ENCODE measurements at places on chromosomes 13 and 19. TPM values are rescaled to one million over a fixed set of nuclear protein-coding genes. Genes with fewer than 3 reads are reported as not detected.

GRCh38 chr19:8321986-8322637 lies 816 bp downstream of the RPS28 start:
- H3K27me3 ChIP-seq = no peaks in the 10 kb centered on the region
- H3K27ac ChIP-seq = peak overlapping the region; percentile 57
- DNase-seq = peak; percentile 39
- peaks cover 26% of the 10 kb centered on the region for H3K4me1 ChIP-seq

GRCh38 chr13:72101768-72102400 lies 234.9 kb upstream of the DACH1 start:
- no peaks in the 10 kb centered on the region for H3K27me3 ChIP-seq
- no peak overlapping the region for H3K27ac ChIP-seq
- no peak for DNase-seq
- H3K4me1 ChIP-seq = no peaks in the 10 kb centered on the region
- H3K4me3 ChIP-seq = no peak overlapping the region

- no peak for DNase-seq
- no peaks in the 10 kb centered on the region for H3K27me3 ChIP-seq
- no peak overlapping the region for H3K27ac ChIP-seq
- no peak overlapping the region for H3K4me3 ChIP-seq
- H3K4me1 ChIP-seq = peaks cover 24% of the 10 kb centered on the region
These were observed 37.4 kb upstream of the RCBTB2 start for GRCh38 chr13:48570216-48570828.

DNA sequence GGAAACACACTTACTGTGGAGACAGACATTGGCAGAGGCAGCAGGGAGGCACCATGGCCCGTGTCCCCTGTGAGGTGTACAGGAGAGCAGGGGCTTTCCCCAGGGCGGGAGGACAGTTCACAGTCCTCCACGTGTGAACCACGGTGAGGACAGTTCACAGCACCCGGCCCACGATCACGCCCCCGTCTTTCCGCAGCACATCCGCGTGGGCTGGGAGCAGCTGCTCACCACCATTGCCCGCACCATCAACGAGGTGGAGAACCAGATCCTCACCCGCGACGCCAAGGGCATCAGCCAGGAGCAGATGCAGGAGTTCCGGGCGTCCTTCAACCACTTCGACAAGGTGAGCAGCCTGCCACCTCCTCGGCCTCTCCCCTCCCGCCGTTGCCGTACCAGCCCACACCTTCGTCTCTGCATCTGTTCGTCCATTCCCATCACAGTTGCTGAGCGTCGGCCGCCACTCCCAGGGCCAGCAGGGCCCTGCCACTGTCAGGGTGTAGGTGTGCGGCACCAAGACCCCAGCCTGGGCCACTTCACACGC lies 17.4 kb downstream of the CAPN12 start:
- H3K36me3 ChIP-seq = peaks cover 51% of the 10 kb centered on the region
- no peak for DNase-seq
- H3K4me3 ChIP-seq = no peak overlapping the region
- H3K27me3 ChIP-seq = no peaks in the 10 kb centered on the region
- H3K4me1 ChIP-seq = no peaks in the 10 kb centered on the region

DNA sequence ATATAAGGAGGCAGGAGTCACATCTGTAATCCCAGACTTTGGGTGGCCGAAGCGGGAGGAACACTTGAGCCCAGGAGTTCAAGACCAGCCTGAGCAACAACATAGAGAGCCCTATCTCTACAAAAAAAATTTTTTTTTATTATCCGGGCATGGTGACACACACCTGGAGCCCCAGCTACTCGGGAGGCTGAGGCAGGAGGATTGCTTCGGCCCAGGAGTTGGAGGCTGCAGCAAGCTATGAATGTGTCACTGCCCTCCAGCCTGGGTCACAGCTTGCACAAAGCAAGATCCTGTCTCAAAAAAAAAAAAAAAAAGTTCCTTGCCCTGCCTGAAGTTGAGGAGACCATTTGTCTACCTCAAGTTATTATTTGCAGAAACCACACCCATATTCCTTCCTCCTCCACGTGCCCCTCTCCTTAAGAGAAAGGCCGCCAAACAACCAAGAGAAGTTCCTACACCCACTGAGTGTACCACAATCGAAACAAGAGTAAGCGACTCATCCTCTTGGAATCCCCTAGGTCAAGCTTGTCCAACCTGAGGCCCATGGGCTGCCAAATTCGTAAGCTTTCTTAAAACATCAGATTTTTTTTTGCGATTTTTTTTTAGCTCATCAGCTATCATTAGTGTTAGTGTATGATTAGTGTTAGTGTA lies 2.2 kb downstream of the ABCC4 start:
- no peak overlapping the region for H3K27ac ChIP-seq
- no peak overlapping the region for H3K4me3 ChIP-seq
- DNase-seq = peak; percentile 53

- no peak overlapping the region for H3K4me3 ChIP-seq
- no peaks in the 10 kb centered on the region for H3K4me1 ChIP-seq
- DNase-seq = peak; percentile 73
- no peaks in the 10 kb centered on the region for H3K27me3 ChIP-seq
- no peaks in the 10 kb centered on the region for H3K36me3 ChIP-seq
These were observed 2.3 kb downstream of the SPACA4 start for GRCh38 chr19:48608798-48609263.

DNA sequence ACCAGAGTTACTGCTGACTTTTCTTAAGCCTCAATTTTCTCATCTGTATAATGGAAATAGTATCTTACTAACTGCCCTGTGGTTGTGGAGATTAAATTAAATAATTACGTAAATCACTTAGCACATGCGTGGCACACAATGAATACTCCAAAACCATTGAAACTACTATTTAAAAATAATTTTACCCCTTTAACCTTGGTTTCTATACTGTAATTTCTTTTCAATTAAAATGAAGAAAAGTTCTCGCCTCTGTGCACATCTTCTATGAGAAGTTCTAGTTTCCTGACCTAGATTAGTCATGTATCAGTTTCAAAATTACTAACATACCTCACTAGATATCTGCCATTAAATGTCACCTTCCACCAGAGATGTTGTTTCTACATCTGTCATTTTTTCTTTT lies 5.7 kb downstream of the SLITRK1 start:
- no peaks in the 10 kb centered on the region for H3K4me1 ChIP-seq
- peaks cover 29% of the 10 kb centered on the region for H3K27me3 ChIP-seq
- DNase-seq = no peak
- no peak overlapping the region for H3K27ac ChIP-seq

FUT6 gene
- not detected for polyA plus RNA-seq

- no peaks in the 10 kb centered on the region for H3K27me3 ChIP-seq
- peaks cover 14% of the 10 kb centered on the region for H3K4me1 ChIP-seq
- peak within 1 kb of the TSS; percentile 71 for H3K4me3 ChIP-seq
- H3K27ac ChIP-seq = peak within 1 kb of the TSS; percentile 29
- no peaks in the 10 kb centered on the region for H3K36me3 ChIP-seq
These were observed at the start of gene B3GNT8 for GRCh38 chr19:41426952-41427646. Gene B3GNT8 (minus strand): TSS chr19:41427374. CDS start chr19:41426778, 596 bp downstream.

- H3K4me1 ChIP-seq = no peaks in the 10 kb centered on the region
- no peaks in the 10 kb centered on the region for H3K36me3 ChIP-seq
- no peak overlapping the region for H3K4me3 ChIP-seq
These were observed 9.2 kb upstream of the ASPDH start for GRCh38 chr19:50522881-50523280.

DNA sequence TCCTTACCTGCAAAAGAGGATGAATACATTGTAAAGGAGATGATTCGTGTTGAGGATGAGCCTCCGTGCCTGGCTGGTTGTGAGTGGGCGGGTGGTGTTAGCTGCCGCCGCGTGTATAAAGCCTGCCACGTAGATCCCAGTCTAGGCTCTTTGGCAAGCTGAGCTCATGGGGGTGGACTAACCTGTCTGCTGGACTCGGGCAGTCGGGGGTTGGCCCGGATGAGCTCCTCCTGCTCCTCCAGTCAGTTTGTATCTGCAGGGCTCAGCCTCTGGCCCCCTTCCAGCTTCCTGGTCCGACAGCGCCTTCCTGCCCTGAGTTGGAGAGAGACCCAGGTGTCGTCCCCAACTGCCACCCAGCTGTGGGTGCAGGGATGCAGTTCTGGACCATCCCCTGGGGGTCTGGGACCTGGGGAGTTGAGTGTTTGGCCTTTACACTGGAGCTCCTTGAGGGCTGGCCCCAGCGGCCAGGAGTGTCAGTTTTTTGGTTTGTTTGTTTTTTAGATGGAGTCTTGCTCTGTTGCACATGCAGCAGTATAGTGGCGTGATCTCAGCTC lies 20.9 kb downstream of the TECR start:
- H3K36me3 ChIP-seq = no peaks in the 10 kb centered on the region
- DNase-seq = no peak
- H3K4me3 ChIP-seq = no peak overlapping the region

GRCh38 chr19:51547397-51548212 lies 16.1 kb upstream of the SIGLEC6 start:
- H3K27me3 ChIP-seq = no peaks in the 10 kb centered on the region
- H3K36me3 ChIP-seq = no peaks in the 10 kb centered on the region
- DNase-seq = no peak
- H3K4me3 ChIP-seq = no peak overlapping the region
- H3K4me1 ChIP-seq = no peaks in the 10 kb centered on the region

GRCh38 chr19:16522559-16523377 lies 19.5 kb downstream of the CHERP start:
- no peaks in the 10 kb centered on the region for H3K27me3 ChIP-seq
- H3K36me3 ChIP-seq = peaks cover 19% of the 10 kb centered on the region
- no peak for DNase-seq
- no peak overlapping the region for H3K4me3 ChIP-seq
- H3K27ac ChIP-seq = no peak overlapping the region

SIGLECL1 gene
- not detected for polyA plus RNA-seq

DNA sequence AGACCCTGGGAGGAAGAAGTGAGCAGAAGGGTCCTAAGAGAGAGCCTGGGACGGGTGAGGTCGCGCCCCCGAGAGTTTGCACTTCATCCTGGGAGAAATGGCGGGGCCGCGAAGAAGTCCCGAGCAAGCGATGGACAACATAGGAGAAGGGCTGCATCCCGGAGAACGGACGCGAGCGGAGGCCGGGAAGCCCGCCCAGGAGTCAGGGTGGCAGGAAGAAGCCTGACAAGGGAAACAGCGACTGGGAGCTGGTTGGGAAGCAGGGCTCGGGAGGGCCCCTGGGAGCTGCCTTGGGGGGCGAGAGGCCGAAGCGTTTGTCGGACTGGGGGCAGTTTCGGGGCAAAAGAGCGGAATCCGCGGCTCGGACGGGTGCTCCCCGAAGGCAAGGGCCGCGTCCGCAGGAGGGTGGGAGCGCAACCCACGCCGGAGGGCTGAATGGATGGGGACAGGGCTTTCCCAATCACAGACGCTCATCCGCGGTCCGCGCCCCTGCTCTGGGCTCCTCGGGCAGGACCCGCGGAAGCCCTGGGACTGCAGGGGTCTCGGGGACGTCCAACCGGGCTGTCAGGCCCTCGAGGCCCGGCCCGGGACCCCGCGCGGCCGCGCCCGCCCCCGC lies 469 bp downstream of the ABHD17A start:
- no peaks in the 10 kb centered on the region for H3K27me3 ChIP-seq
- peak; percentile 61 for DNase-seq
- H3K27ac ChIP-seq = peak overlapping the region; percentile 68
- peaks cover 17% of the 10 kb centered on the region for H3K4me1 ChIP-seq
- H3K4me3 ChIP-seq = peak overlapping the region; percentile 95
- H3K36me3 ChIP-seq = no peaks in the 10 kb centered on the region

DNA sequence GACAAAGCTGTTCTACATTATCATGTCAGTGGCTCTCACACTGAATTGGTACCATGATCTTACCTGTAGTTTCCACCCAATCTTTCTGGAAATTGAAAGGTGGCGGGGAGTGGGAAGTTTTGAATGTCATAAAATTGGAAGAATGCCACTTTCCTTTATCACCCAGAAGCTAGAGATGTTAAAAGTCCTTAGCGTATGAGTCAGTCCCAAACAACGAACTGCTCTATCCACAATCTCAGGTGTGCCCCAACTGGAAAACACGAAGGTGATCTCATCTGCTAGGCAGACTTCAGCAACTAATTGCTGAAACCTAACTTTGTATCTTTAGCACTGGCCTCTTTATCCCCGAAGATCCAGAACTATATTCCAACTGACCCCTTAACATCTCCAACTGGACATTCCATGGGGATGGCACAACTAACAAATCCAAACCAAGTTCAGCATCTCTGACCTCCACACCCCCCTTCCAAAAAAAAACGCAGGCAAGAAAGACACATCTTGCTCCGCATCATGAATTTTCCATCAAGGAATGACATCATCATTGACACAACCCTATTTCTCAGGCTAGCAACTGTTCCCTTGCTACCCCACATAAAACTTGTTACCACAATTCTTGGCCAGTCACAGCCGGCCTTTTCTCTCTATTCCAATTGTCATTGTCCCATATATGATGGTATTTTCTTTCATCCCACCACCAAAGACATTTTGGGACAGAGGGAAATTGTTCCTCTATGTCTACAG lies 175.4 kb downstream of the KLF12 start:
- H3K4me1 ChIP-seq = peaks cover 8% of the 10 kb centered on the region
- no peaks in the 10 kb centered on the region for H3K27me3 ChIP-seq
- no peak overlapping the region for H3K4me3 ChIP-seq
- no peak for DNase-seq
- H3K27ac ChIP-seq = no peak overlapping the region

ITGBL1 gene
- 336 TPM for polyA plus RNA-seq

GRCh38 chr13:55199134-55199533 lies 1941.6 kb upstream of the PRR20A start:
- no peak overlapping the region for H3K27ac ChIP-seq
- H3K4me3 ChIP-seq = no peak overlapping the region
- H3K27me3 ChIP-seq = no peaks in the 10 kb centered on the region
- H3K4me1 ChIP-seq = no peaks in the 10 kb centered on the region
- no peaks in the 10 kb centered on the region for H3K36me3 ChIP-seq

HTR2A gene
- 2.0 TPM for polyA plus RNA-seq

- peak; percentile 47 for DNase-seq
- no peaks in the 10 kb centered on the region for H3K27me3 ChIP-seq
These were observed 51.4 kb upstream of the PSG8 start for GRCh38 chr19:42816894-42817293.

ZNF729 gene
- polyA plus RNA-seq = not detected

DNA sequence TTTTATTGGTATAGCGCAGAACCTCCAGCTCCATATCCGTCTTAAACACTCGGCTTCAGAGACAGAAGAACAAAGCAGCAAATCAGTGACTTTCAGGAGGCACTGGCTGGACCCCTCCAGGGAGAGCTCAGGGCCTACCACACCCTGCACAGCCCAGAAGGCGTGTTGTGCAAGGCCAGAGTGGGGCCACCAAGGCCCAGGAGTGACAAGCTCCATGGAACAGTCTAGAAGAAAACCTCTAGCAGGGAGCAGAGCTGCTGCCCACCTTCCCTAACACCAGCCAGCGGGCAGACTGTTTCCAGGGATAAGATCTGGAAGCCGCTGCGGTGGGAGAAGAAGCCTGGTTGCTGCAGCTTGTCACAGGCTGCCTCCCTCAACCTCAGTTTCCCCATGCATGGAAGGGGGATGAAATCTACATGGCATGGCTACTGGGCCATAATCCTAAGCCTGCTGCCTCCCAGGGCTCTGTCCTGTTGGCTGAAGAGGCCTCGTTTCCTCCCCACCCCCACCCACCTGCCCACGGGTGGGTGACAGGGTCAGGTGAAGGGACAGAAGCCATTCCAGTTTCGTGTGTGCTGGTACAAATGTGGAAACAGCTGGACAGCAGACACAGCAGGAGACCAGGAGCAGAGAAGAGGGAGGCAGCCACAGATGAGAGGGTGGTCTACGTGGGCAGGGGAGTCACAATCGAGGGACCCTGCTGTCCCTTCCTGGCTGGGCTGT lies 57.4 kb downstream of the PEPD start:
- no peaks in the 10 kb centered on the region for H3K27me3 ChIP-seq
- H3K4me3 ChIP-seq = no peak overlapping the region
- DNase-seq = no peak
- H3K36me3 ChIP-seq = no peaks in the 10 kb centered on the region
- no peak overlapping the region for H3K27ac ChIP-seq
